ENCODE measurements at places on chromosomes 12 and 14. TPM values are rescaled to one million over a fixed set of nuclear protein-coding genes. Genes with fewer than 3 reads are reported as not detected.

KHNYN gene
- 50.6 TPM for total RNA-seq

A2M gene
- not detected for total RNA-seq

LTBP2 gene
- 0.37 TPM for total RNA-seq

COQ5 gene
- total RNA-seq, result 31.3 TPM

ARID2 gene
- total RNA-seq, result 24.2 TPM

CRIP1 gene
- total RNA-seq, result 182 TPM

ZC2HC1C gene
- total RNA-seq, result 1.3 TPM

POTEM gene
- total RNA-seq, result not detected

SLC7A7 gene
- total RNA-seq, result 0.72 TPM

FOXN4 gene
- total RNA-seq, result not detected

BTBD6 gene
- 23.2 TPM for total RNA-seq

SYNDIG1L gene
- not detected for total RNA-seq

SLC6A15 gene
- total RNA-seq, result 0.25 TPM

APEX1 gene
- total RNA-seq, result 257 TPM

SELPLG gene
- total RNA-seq, result 36.9 TPM

TTC9 gene
- total RNA-seq, result 6.4 TPM

RNF212B gene
- total RNA-seq, result not detected

SLC6A12 gene
- 0.35 TPM for total RNA-seq

PARPBP gene
- total RNA-seq, result 26.4 TPM

RNASE7 gene
- total RNA-seq, result not detected

OVCH1 gene
- total RNA-seq, result not detected

LAG3 gene
- 93.9 TPM for total RNA-seq

GPR132 gene
- total RNA-seq, result 27.7 TPM

LALBA gene
- not detected for total RNA-seq

PCED1B gene
- total RNA-seq, result 82.3 TPM

LMO3 gene
- not detected for total RNA-seq

SLC17A8 gene
- not detected for total RNA-seq

HOXC10 gene
- not detected for total RNA-seq

GSC gene
- total RNA-seq, result not detected

PTPRQ gene
- total RNA-seq, result not detected

STAC3 gene
- total RNA-seq, result 2.5 TPM

HOXC11 gene
- total RNA-seq, result not detected

TMPRSS12 gene
- not detected for total RNA-seq

PMCH gene
- total RNA-seq, result not detected

TRPV4 gene
- not detected for total RNA-seq

KLRC1 gene
- total RNA-seq, result 0.21 TPM

OR4E2 gene
- total RNA-seq, result not detected

PIWIL1 gene
- total RNA-seq, result not detected

MSI1 gene
- total RNA-seq, result 1.3 TPM

DEGS2 gene
- 2.8 TPM for total RNA-seq

DDN gene
- total RNA-seq, result 0.61 TPM

SCARB1 gene
- total RNA-seq, result 24.1 TPM

NEUROD4 gene
- total RNA-seq, result not detected

RAB3IP gene
- 39.9 TPM for total RNA-seq

FAM90A1 gene
- total RNA-seq, result 0.33 TPM

TAOK3 gene
- 51.1 TPM for total RNA-seq

ADAM21 gene
- 0.09 TPM for total RNA-seq

TSHR gene
- total RNA-seq, result not detected

Data from activated CD4-positive, alpha-beta T cell treated with anti-CD3 and anti-CD28 coated beads for 36 hours (primary cell).